ENCODE measurements at places on chromosomes 4 and X.
A peak's percentile ranks its signal among the peaks of the same experiment; 100 is the strongest.

DNA sequence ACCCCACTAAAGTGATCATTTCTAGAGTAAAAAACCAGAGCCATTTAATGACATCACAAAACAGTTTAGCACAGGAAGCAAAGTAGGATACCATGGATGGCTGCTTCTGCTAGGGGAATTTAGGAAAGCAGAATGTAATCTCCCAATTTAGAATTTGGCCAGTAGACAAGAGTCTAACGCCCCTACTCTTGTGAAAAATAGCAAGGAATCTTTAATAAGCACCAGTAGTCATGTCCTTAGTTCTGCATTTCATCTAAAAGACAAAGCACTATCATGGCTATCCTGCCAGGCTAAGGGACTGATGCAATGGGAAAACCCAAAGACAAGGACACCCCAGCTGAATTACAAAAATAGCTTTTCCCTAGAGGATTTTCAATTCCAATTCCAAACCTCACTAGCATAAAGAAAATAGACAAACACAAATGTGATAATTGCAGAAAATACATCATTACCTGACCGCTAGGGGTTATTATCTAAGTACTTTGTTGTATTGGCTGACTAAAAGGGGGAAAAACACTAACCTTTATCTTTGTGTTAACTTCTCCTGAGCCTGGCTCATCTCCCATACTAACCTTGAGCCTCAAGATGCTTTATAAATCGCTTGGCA is 2.6 kb upstream of the AMMECR1 start:
- DNase-seq, result no peak

DNA sequence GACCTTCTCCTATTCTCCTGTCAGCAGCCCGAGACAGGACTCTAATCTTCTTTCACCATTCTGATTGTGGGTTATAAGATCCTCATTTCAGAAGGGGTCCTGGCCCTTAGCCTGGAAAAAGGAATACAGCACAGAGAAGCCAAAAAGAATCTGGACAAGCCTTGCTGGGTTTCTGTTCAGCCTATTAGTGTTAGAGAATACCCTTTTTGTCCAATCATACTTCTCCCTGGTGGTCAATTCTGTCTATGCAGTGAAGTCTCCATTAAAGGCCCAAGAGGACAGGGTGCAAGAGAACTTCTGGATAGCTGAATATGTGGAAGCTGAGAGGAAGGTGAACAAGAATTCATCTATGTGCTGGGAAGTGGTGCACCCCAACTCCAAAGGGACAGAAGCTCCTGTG is 105.7 kb upstream of the AGA start:
- DNase-seq, result no peak

DNA sequence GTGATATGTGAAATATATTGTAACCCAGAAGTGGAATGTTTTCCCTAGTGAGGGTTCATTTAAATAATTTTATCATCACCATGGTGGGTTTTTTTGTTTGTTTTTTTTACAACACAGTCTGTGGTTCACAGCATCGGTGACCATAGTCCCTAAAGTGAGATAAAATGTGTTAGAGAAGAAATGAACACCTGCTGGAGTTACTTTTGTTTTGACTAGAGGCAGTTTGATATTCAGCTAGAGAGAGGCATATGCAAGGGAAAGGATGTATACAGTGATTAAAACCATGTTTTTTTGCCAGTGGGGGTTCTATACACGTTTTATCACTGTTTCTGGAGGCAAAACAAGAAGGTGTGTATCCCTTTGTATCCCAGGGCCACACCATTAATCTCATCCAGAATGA is 541.5 kb downstream of the PCDH7 start:
- DNase-seq, result no peak

GRCh38 chr4:123121241-123121907 is 199.0 kb upstream of the NUDT6 start:
- DNase-seq, result no peak

- no peak for DNase-seq
Measured at GRCh38 chr4:186078981-186079638, 10.2 kb downstream of the TLR3 start.

- no peak for DNase-seq
Measured at GRCh38 chr4:178090640-178091411, 648.6 kb upstream of the AGA start.

- no peak for DNase-seq
Measured at GRCh38 chr4:88315460-88316017, 31.2 kb upstream of the PPM1K start.

DNA sequence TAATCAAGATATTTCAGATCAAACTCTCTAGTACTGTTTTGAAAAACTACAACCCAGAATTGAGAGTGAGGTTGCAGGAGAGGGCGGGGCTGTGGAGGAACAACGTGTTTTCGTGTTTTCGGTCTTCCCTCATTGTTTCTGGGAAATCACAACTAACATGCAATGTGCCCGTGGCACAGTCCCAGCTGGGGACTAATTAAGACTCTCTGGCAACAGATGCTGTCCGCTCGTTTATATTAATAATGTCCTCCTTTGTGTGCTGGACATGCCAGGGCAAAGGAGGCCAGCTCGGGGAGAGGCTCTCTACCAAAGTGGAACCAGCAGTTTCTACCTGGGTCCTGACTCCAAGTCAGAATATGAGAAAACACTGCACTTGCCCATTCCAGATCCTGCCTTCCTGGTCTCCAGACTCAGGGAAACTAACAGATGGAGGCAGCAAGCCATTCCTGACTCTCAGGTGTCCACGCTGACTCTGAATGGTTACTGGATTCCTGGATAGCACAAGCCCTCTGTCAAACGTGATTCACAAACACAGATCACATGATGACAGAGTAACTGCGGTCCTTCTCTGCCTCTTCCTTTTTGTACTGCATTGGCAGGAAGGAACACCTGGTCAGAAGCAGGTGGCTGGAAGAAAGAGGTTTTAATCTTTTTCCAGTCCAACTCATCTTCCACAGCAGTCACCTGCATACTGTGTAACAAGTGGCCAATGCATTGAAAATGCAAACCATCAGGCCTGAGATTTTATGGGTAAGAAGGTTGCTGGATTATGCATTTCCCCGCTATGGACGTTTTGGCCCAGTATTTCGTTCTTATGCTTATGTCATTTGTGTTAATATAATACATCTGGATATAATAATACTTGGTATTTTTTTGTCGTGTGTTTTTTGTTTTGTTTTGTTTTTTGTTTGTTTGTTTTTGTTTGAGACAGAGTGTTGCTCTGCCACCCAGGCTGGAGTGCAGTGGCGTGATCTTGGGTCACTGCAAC is 65.0 kb downstream of the COQ2 start:
- peak; percentile 75 for DNase-seq

DNA sequence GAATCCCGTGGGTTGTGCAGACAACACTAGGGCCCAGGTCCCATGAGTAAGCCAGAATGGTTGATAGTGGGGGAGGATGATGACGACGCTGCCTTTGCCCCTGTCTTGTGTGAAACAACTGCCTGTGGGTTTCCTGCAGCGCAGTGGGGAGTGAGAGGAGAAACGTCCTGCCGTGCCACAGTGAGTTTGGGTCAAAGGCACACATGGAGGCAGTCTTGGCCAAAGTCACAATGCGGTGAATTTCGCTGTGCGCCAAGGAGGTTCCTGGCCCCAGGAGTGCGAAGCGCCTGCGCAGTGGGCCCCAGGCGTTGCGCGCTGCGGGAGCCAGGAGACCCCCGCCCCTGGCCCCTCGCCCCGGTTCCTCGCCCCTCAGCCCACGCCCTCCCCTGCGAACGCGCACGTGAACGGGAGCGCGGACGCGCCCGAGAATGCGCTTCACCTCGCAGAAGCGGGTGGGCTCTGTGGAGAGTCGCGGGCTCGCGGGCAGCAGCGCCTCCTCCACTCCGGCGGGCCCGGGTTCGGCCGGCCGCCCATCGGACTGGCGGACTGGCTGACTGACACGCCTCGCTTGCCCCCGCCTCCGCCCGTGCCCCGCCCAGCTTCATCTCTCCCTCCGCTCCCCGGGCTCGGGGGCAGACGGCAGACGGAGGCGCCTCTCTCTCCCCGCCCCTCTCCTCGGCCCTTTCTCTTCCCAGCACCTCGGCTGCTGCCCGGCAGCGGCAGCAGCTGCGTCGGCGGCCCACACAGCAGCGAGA is at the start of gene NUDT10:
TSS of gene NUDT10 (plus strand) at position 635 of the 755 bp plus-strand sequence. CDS start 144 bp downstream, outside the sequence.
- peak; percentile 39 for DNase-seq

GRCh38 chr4:7217474-7218321 is 25.4 kb downstream of the SORCS2 start:
- DNase-seq, result no peak

DNA sequence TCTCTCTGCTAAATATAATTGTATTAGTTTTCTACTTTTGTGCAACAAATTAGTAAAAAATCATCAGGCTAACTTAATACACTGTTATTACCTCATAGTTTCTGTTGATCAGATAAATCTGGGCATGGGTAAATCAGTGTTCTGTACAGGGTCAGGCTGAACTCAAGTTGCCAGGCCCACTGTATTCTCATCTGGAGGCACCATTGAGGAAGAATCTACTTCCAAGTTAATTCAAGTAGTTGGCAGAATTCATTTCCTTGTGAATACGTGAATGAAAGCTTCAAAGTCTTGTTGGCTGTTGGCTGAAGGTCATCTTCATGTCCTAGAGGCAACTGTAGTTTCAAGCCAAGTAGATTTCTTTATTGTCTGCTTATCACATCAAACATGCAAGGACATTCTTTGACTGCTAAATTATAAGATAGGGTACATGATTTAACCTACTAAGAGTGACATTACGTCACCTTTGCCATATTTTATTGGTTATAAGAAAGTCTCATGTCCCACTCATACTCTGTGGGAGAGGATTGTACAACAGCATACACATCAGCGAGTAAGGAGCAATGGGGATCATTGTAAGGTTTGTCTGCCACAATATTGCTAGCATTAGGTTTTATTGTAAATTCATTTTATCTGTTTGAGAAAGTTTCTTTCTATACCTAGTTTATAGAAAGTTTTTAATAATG is 1219.0 kb downstream of the ARAP2 start:
- DNase-seq, result no peak

GRCh38 chr4:110184140-110184790 is 14.2 kb downstream of the ELOVL6 start:
- DNase-seq, result no peak

- no peak for DNase-seq
Measured at GRCh38 chr4:156929386-156930105, 42.1 kb downstream of the PDGFC start.

GRCh38 chrX:3286196-3286945 is 60.1 kb downstream of the MXRA5 start:
- DNase-seq, result no peak

DNA sequence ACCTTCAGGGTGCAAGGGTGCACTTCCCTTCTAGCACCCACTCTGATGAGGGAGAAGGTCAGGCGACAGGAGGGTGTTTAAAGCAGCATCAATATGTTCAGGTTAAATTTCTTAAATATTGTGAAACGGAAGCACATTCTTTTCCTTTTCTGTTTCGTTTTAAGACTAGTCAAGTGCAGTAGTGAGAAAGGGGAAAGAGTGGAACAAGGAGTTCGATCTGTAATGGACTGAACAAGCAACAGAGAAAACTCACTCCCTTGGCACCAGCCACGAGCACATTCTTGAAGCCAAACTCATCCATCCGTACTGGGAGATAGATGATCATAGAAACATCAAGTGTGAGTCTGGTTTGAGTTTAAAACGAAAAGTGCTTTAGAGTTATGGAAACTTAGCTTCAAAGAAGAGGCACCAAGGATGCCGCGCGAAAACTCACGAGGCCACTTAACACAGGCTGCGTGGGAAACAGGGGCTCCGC is 815 bp downstream of the FAM53A start:
- DNase-seq, result no peak

- no peak for DNase-seq
Measured at GRCh38 chrX:41389311-41389888, 55.4 kb downstream of the DDX3X start.

- DNase-seq, result no peak
Measured at GRCh38 chrX:75151827-75152592, 4.1 kb downstream of the ABCB7 start.

GRCh38 chr4:71184195-71184781 is 154.5 kb upstream of the SLC4A4 start:
- peak; percentile 23 for DNase-seq

DNA sequence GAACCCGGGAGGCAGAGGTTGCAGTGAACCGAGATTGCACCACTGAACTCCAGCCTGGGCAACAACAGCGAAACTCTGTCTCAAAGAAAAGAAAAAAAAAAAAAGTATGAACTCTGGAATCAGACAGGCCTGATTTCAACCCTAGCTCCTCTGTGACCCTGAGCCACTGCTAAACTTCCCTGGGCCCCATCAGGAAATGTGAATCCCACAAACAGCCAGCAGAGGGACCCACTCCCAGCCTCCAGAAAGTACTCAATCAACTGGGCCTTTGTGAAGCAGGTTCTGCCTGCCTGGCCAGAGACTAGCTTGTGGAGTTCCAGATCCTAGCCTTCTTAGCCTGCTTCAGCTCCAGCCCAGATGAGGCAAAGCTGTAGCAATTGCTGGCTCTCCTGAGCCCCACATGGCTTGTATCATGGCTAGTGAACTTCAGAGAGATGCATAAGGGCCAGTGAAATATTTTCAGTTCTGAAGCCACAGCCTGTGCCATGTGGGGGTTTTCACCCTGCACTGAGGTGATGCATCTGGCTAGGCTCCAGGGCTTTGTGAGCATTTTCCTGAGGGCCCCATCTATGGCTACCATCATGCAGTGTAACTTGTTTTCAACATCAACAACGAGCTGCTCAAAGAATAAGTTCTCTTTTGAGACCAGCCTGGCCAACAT is 7.2 kb upstream of the IDS start:
- DNase-seq, result peak; percentile 60

GRCh38 chr4:152064753-152065152 is 303.9 kb upstream of the GATB start:
- DNase-seq, result no peak

DNA sequence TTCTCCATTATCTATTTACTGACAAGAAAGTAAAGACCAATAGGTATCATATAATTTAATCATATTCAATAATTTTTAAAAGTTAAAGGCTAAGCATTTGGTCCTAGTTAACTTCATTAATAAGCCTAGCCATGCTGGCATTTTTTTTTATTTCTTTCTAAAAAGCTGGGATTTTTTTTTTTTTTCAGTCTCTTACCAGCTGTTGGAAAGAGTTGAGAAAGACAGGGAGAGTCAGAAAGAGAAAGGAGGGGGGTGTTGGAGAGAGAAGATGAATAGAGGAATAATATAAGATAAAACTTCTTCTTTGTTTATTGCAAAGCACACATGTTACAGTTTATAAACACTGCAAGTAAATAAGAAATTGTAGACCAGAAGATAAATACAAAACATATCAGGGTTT is 5.9 kb upstream of the NR3C2 start:
- DNase-seq, result no peak

- no peak for DNase-seq
Measured at GRCh38 chr4:95360256-95360903, 188.4 kb downstream of the UNC5C start.

DNA sequence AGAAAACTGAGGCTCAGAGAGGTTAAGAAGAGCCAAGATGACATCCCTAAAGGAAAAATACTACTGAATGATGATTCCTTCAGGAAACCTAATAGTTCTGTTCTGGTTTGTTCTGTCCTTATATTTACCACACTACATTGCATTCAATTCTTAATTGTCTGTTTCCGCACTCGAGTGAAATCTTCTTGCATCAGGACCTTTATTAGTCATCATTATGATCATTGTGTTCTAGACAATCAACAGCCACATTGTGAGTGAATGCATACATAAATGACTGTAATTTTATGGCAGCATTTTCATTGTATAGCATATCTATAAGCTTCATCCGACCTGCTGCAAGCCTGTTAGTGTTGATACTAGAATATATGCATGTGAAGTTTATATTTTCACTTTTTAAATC is 156.7 kb upstream of the FAM241A start:
- DNase-seq, result no peak

GRCh38 chr4:23161787-23162186 is 469.1 kb downstream of the GBA3 start:
- DNase-seq, result no peak
